Activated gamma-delta T cell treated with Interleukin-2 at 50 U/mL for 16 hours (primary cell): ENCODE measurements at places on chromosomes 3 and 15.
A peak's percentile ranks its signal among the peaks of the same experiment; 100 is the strongest.

DNA sequence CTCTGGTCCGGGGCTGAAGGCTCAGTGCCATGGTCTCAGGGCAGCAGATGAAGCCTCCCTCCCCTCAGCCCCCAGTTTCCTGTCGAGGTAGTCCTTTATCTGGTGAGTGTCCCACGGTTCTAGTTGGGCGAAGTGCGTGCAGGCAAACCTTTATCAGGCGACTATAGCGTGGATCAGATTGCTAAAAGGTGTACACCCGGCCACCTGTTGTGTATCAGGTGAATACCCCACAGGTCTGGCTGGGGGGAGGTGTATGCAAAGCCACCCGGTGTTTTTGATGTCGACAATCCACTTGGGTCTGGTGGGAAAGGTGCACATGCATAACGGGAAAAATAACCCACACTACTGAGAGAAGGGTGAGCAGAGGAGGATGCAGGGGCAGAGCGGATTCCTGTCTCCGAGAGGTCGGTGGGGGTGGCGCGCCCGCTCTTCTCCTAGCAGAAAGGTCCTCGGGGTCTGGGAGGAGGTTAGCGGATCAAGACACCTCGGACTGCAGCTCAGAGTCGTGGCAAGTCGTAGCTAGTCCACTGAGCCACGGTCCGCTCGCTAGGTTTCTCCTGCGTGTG is 507 bp downstream of the SLC12A6 start:
- peak; percentile 21 for DNase-seq

- DNase-seq = no peak
These were observed 22.8 kb downstream of the AMOTL2 start for GRCh38 chr3:134351427-134351826.

- no peak for DNase-seq
These were observed 220.9 kb upstream of the EIF1B start for GRCh38 chr3:40088527-40089170.

DNA sequence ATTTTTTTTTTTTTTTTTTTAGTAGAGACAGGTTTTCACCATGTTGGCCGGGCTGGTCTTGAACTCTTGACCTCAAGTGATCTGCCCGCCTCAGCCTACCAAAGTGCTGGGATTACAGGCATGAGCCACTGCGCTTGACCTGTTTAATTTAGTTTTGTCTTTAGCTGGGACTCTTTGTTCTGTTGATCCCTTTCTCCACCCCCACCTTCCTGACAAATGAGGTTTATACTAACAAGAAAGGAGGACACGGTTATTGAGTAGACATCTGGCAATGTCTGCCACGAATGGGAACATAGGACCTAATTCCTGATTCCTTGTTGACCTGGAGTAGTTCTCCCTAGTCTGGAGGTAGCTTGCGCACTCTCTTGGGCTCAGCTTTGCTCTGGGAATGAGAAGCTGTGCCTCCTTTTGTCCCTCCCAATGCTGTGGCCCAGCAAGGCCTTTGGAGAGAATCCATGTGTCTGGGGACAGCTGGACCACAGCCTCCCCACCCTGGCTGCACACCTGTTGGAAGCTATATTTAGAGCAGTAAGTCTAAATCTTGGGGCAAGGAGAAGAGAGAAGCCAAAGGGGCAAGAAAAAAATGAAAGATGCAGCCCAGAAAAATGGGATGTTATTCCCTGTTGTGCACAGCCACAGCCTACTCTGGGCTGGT is 53.2 kb upstream of the ADPGK start:
- DNase-seq = no peak

DNA sequence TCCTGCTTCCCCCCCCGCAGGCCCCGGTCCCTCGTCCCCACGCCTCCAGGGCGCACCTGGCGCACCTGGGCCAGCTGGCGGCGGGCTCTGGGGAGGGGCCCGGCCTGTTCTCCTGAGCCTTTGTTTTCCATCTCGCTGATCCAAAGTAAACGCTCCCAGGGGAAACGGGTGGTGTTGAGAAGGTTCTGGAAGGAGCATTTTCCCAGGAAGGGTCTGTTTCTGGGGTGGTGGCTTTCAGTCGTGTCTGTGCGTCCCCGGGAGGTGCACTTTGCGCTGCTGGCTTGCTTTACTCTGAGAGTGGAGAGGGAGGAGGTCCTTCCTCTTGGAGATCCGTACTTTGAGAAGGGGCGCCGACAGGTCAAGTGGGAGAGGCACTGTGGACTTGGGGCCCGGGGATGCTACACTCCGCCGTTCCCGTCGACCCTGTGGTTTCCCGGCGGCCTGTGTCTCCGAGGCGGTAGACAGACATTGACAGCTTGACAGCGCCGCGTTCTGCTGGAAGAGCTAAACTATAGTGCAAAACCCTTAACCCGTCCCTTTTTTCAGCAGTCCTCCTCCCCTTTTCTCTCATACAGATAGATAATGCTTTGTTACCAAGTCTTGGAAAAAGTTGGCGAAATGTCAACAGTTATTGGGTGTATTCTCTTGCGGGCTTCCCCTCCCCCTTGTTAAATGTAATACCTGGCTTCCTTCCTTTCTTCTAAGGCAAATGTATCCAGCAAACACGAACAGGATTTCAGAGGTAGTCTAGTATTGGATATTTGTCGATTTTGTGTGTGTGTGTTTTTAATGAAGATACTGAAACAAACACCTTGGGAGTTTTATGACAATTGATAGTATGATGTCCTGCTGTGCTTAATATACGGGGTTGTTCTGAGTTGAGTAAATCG is 6.5 kb downstream of the TPM1 start:
- peak; percentile 24 for DNase-seq

- peak; percentile 67 for DNase-seq
These were observed 40.8 kb downstream of the ZBTB11 start for GRCh38 chr3:101635954-101636798.

GRCh38 chr3:183527428-183528379 is 27.8 kb downstream of the KLHL6 start:
- DNase-seq = no peak

- no peak for DNase-seq
These were observed 250.6 kb upstream of the CMC1 start for GRCh38 chr3:27990837-27991236.

DNA sequence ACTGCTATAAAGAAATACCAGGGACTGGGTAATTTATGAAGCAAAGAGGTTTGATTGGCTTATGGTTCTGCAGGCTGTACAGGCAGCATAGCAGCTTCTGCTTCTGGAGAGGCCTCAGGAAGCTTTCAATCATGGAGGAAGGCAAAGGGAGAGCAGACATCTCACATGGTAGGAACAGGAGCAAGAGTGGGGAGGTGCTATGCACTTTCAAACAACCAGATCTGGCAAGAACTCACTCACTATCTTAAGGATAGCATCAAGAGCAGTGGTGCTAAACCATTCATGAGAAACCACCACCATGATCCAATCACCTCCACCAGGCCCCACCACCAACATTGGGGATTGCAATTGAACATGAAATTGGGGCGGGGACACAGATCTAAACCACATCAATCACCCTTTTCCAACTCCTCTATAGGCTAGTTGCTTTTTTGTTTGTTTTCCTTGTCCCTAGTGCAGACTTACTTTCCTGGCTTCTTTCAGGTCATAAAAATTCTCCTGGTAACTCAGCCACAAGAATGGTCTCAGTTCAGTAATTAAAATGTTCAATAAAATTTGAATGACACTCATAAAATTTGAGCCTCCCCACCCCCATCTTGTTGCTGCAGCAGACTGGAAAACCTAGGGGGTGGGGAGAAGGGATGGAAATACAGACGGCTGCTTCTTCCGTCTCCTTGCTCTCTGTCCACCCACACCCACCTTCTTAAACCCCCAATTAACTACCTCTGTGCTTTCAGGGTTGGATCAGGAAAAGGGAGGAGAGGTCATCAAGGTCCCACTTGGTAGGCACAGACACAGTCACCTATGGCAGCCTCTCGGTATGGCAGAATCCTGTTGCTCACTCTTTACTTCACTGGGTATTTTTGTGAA is 16.3 kb upstream of the TIPARP start:
- DNase-seq = no peak

- no peak for DNase-seq
These were observed 57.3 kb downstream of the FRMD5 start for GRCh38 chr15:44137750-44138149.

DNA sequence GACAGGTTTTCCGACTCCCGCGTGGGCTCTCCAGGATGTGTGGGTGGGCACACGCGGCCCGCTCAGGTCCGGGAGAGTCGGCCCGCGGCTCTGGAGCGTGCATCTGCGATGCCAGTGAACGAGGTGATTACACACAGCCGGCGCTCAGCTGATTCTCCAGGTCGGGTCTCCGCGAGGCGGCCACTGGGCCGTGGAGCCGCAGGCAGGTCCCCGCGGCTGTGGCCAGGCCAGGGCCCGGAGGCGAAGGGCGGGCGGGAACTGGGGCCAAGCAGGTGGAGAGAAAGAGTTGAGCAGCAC is 13.2 kb downstream of the PAK6 start:
- no peak for DNase-seq

- DNase-seq = no peak
These were observed 1.4 kb downstream of the C3orf22 start for GRCh38 chr3:126557415-126557745.

DNA sequence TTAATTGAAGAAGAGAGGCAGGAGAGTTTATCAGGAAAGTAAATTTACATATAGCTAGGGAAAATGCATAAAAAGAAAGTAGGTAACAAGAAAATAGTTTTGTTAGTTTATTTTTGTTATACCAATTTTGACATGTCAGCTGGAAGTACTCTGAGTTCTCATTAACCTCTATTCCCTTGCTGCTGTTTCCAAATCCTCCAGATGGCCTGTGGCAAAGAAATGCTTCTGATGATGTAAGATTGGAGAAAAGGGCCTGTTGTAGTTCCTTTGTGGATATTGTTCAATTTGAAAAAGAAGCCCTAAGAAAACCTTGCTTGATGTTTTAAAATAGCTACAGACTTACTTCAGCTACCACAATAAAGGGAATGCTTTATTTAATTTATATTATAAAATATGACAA is 192.9 kb upstream of the SLITRK3 start:
- DNase-seq = no peak

DNA sequence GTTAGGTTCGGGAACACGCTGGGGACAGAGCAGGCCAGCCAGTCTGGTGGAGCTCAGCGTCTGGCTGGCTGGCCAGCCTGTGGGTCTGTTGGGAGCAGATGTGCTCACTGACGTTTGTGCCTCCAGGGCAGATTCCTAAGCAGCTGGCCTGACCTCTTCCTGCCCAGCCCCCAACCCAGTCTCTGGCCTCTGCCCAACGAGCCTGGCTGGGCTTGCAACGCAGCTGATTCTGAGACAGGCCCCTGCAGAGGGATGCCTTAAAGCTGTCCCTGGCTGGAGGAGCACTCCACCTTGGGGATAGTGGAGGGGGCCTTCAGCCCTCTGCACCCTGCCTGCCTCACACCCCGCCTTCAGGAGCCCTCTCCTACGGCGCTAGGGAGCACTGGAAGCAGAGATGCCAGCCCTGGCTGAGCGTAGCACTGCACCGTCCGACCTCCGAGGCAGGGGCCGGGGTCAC is 46.0 kb downstream of the KLF13 start:
- DNase-seq = no peak

GRCh38 chr3:66469220-66469640 is 31.6 kb downstream of the LRIG1 start:
- DNase-seq = no peak

DNA sequence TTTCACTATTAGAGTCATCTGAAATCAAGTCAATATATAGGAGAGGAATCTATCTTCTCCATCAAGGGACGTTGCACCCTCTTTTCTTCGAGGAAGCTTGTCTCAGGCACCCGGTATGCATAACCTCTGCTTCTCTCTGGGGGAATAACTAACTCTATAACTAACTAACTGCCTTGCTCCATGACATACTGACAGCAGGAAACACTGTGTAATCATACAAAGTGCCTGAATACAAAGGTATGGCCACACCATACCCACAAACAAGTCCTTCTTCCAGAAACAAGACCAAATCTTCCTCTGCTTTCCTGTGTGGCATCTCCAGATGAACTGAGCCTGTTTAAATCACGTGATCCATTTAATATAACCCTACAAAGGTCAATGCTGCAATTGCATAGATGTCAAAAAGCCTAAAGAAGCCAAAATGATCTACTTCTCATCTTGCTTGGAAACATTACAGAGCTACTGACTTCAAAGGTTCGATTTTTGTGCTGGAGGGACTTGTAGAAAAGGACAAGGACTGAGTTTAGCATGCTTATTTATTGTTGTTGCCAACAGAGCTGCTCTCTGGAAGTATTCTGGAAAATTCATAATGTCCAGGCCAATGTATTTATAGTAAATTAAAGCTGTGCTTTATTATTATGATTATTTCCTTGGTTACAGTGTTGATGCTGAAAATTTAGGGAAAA is 380.5 kb downstream of the FOXP1 start:
- DNase-seq = no peak

GRCh38 chr15:44099671-44100070 is 95.4 kb downstream of the FRMD5 start:
- DNase-seq = no peak

DNA sequence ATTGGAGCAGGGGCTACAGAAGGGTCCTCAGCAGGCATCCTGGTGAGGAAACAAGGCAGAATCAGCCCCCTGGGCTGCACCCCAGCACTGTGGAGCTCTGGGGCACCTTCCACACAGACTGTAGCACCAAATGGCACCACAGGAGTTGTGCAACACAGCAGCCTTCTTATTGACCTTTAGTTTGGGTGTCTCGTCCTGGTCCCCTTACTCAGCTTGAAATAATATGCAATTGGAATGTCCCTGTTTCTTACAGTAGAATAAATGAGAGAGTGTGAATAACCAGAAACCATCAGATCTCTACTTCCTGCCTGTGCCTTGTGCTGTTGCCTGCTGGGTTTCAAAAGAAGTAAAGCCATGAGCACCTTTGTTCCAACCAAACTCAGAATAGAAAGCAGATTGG is 44.5 kb downstream of the RPLP1 start:
- no peak for DNase-seq

DNA sequence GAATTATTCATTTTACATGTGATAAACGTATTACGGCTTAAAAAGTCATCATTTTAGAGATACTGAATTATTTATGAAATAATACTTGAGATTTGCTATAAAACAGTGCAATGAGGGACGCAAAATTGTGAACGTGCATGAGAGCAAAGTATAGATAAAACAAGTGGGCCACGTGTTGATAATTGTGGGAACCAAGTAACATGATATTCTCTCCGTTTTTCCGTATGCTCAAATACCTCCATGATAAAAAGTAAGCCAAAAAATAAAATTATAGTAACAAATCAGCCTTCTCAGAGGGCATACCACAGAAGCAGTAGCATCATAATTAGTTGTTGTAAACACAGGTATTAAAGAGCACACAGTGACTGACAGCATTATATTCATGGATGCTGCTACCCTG is 42.6 kb downstream of the SFMBT1 start:
- DNase-seq = no peak

DNA sequence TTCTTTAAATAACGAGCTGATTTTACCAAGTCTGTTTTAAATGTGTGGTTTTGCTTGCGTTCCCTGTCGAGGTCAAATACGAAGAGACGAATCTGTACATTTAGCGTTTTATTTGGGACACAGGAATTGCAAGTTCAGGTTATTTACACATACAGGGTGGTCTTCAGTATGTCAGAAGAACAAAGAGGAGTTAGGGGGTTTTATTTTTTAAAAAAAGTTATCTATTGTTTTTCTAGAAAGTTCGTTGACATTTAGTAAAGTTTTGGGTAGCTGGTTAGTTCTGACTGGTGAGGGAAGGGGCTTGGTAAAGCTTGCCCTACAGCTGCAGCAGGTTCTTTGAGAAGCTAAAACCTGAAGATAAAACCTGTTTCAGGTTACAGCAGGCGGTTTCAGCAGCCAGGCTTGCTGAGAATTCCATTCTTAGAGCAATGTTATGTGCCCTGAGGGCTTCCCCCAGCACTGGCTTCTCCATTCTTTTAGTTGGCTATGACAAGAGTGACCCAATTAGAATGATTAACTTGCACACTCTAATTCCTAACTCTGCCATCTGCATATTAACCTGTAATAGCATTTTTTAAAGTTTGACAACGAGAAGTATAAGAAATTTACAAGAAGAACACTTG is 815 bp upstream of the ZNF280D start:
- DNase-seq = no peak
